CD8-positive, alpha-beta memory T cell (primary cell): ENCODE measurements at places on chromosomes 11 and 22. TPM values are rescaled to one million over a fixed set of nuclear protein-coding genes. Genes with fewer than 3 reads are reported as not detected.
A peak's percentile ranks its signal among the peaks of the same experiment; 100 is the strongest.

DNA sequence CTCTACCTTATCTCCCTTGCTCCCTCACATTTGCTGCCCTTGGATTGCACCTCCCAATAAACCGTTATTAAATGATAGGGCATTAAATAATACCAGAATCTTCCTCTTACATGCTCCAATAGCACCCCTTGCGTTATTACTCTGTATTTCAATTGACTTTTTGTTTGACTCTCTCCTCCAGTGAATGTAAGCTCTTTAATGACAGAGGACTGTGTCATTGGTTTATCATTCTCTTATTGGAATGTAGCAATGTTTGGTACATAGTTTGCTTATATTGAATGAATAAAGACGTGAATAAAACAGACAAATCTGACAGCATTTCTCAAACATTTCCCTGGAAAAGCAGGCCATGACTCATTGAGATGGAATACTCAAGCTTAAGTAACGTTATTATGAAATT lies 8.7 kb upstream of the MPEG1 start:
- no peak for DNase-seq

GRCh38 chr11:673866-674265 lies 21.2 kb downstream of the DEAF1 start:
- DNase-seq, result no peak

DNA sequence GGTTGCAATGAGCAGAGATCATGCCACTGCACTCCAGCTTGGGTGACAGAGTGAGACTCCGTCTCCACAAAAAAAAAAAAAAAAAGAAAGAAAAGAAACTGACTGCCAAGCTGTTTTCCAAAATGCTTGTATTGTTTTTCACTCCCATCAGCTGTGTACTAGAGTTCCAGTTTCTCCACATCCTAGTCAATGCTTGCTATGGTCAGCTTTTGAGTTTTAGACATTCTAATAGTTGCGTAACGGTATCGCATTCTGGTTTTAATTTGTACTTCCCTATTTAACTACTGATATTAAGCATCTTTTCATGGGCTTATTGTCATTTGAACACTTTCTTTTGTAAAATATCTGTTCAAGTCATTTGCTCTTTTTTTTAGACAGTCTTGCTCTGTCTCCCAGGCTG lies 55.7 kb downstream of the TSPAN18 start:
- no peak for DNase-seq

DNA sequence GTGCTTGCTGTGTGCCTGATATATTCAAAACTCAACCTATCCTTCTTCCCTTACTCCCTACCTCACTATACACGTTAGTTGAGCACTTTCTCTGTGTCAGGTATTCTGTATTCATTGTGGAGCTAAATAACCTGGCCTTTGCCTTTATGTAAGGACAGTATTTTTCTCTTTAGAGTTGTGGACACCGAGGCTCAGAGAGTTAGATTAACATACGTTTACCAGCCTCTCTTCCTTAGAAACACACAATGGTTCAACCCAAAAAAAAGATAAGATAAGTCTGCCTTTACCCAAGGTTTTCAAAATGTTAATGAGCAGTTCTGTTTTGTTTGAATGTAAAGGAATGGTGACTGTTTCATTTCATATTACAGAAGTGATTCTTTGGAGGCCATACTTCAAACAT lies 45.0 kb downstream of the CBL start:
- no peak for DNase-seq

- no peak for DNase-seq
Measured at GRCh38 chr22:35984183-35985175, 44.1 kb downstream of the RBFOX2 start.

GRCh38 chr11:11948242-11948947 lies 60.0 kb downstream of the DKK3 start:
- DNase-seq, result no peak

DNA sequence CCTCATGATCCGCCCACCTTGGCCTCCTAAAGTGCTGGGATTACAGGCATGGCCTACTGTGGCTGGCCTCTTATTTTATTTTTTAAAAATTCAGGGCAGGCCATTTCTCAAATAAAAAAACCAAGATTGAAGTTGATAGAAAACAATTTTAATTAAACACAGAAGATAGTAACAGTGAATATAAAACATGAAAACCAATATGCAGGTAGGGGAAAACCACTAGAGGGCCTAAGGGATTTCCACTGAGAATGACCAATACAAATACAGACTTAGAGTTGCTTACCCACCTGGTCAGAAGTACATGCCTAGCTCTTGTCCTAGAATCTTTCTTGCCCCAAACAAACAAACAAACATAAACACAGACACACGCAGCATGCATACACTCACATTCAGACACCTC lies 1.7 kb upstream of the RTCB start:
- DNase-seq, result no peak

DNA sequence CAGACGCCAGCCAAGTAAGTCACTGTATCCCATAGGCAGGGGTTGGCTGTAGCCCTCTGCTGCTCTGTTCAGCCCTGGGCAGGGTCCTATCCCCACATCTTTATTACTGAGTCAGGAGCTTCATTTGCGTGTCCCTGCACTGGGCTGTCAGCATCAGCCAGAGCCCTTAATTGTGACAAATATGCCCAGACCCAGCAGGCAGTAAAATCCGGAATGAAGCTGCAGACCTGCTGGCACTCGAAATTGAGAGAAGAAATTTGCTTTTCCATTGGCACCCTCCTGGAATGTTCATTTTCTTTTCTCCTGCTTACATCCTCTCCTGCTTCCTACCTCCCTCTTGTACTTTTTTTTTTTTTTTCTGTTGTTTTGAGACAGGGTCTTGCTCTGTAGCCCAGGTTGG lies 43.8 kb downstream of the CEP164 start:
- no peak for DNase-seq

DNA sequence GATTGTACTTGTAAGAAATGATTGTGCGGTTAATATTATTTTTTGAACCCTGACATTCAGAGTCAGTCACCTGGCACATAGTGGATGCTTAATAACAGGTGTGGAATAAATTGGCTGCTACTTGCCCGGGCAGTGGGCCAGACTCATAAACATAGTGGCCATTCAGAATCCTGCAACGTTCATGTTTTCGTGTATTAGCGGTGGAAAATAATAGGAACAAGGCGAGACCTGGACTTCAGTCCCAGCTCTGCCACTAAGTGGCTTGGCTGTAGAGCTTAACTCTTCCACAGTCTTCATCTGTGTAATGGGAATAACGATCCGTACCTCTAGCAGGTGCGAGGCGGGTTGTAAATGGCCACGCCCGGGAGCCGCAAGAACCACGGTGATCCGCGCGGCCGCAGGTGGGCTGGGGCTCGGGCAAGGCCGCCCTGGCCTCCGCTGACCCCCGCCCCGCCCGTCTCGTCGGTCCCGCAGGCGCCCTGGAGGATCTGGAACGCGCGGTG lies 761 bp upstream of the TMEM25 start:
- DNase-seq, result peak; percentile 1

DNA sequence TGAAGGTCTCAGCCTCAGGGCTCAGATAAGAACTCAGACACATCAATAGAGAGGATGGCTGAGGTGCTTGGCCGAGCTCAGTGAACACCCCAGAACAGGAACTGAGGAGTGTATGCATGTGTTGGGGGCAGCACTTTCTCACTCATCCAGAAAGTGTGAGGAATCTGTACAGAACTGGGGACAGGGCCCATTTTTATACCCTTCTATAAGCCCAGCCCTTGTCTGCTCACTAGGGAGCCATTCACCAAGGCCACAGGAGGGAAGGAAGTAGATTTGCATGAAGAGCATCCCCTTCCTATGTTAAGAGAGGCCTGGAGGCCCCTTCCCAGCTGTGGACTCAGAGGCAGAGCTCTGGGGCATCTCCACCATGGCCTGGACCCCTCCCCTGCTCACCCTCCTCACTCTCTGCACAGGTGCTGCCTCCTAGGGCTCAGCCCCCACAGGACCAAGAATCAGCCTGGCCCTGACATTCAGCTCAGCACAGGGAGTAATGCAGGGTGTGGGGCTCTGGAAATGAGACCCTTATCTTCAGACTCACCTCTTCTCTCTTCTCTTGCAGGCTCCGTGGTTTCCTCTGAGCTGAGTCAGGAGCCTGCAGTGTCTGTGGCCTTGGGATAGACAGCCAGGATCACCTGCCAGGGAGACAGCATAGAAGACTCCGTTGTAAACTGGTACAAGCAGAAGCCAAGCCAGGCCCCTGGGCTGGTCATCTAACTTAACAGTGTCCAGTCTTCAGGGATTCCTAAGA lies 39.9 kb upstream of the GGTLC2 start:
- DNase-seq, result no peak

GRCh38 chr11:103624708-103625623 lies 411.5 kb upstream of the DDI1 start:
- DNase-seq, result no peak

DNA sequence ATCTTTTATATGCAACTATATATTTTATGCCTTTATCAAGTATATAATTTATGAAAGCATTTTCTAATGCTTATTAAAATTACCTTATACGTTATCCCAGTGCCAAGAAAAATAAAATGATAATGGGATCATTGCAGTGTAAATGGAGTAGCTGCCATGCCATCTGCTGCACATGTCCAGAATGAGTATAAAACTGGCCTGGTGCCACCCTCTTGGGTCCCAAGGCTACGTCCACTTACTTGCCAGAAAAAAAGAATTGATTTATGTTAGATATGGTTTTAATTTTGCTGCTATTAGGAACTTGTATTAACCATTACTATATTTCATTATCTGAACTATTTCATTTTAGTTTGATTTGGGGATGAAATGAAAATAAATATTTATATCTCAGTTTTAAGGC lies 1127.1 kb upstream of the CNTN5 start:
- no peak for DNase-seq

- DNase-seq, result peak; percentile 56
Measured at GRCh38 chr22:21624120-21624879, 5.5 kb downstream of the YDJC start.

- no peak for DNase-seq
Measured at GRCh38 chr22:37747080-37747714, 50.3 kb downstream of the TRIOBP start.

The SHANK3 gene
- 0.07 TPM for total RNA-seq

The PLAAT2 gene
- not detected for total RNA-seq

The TH gene
- not detected for total RNA-seq

The CCDC116 gene
- total RNA-seq, result 0.51 TPM

The GTSE1 gene
- 30.9 TPM for total RNA-seq

The LDHAL6A gene
- not detected for total RNA-seq
